ENCODE measurements at places on chromosomes 7 and 10.

DNA sequence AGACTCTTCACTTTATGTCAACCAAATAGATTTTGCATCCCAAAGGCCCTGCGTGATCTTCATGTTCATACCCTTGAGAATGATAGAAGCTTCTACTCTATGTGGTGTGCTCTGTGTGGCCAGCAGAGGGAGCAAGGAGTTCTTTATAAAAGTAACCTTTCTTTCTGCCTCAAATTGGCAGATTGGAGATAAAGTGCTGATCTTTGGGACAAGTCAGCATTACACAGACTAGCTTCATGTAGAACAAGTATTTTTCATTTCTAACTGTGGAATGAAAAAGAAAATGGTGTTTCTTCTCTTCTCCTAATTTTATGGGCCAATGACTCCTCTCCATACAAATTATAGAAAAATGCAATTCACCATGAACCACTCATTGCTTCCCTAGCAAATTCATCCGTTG is 1214.1 kb downstream of the SORCS1 start:
- peak; percentile 28 for DNase-seq

DNA sequence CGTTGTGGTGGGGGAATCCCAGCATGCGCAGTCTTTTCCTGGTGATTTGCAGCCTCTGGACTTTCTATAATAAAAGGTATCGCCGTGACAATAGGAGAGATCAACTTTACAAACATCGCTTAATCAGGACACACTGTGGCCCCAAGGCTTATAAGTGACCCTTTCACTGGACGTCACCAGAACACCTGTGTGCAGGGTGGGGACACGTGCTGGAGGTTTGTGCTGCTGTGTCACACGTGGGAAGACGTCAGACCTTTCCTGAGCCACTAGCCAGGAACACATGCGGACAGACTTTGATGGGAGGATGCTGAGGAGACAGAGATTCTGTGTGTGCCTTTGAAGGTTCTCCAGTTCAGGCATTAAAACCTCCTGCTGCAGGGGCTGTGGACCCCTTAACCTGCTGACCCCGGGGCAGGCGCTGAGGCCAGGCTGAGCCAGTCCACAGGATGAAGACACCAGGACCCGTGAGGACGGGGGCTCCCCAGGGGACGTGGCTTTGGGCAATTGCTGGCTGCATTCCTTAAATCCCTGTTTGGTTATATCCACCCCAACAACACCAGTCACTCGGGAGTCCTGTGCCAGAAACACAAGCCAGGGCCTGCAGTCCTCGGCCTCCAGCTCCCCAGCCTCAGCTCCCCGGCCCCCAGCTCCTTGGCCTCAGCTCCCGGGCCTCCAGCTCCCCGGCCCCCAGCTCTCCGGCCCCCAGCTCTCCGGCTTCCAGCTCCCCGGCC is 183.4 kb downstream of the PTPRN2 start:
- no peak for DNase-seq

- DNase-seq, result peak; percentile 69
Observed at GRCh38 chr7:15603124-15603523, 41.3 kb upstream of the AGMO start.

GRCh38 chr10:59517341-59517899 is 155.1 kb upstream of the FAM13C start:
- no peak for DNase-seq

- no peak for DNase-seq
Observed at GRCh38 chr10:131668903-131669302, 231.9 kb upstream of the PPP2R2D start.

DNA sequence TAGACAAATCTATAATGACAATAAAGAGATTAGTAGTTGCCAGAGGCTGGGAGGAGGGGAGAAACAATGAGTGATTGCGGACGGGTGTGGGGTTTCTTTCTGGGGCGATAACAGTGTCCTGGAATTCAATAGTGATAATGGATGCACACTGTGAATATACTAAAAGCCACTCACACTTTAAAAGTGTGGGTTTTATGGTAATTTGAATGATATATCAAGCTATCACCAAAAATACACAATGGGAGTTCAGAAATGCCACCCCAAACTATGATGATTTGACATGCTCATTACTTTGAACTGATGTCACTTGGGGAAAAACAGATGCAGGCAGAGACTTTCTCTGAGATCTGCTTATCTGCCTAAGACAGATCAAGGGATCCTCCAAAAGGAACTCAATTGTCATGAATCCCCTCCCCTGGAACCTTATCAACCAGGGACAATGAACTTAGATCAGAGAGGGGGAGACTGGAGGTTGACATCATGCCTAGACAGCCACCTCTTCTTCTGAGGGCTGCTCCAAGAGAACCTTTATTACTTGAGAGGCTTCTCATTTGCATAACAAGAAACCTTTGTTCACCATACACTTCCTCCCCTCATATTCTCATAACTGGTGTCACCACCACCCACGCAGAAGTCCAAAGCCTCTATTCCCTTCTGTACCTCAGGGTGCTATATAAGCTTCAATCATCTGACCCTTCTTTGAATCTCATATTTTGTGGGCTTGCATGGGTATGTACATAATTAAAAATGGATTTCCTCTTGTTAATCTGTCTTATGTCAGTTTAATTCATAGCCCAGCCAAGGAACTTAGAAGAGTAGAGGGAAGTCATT is 14.8 kb upstream of the ZC3HAV1 start:
- no peak for DNase-seq

- DNase-seq, result no peak
Observed at GRCh38 chr10:4354382-4354812, 471.6 kb upstream of the AKR1E2 start.

- DNase-seq, result no peak
Observed at GRCh38 chr7:71504697-71505441, 372.9 kb downstream of the GALNT17 start.

DNA sequence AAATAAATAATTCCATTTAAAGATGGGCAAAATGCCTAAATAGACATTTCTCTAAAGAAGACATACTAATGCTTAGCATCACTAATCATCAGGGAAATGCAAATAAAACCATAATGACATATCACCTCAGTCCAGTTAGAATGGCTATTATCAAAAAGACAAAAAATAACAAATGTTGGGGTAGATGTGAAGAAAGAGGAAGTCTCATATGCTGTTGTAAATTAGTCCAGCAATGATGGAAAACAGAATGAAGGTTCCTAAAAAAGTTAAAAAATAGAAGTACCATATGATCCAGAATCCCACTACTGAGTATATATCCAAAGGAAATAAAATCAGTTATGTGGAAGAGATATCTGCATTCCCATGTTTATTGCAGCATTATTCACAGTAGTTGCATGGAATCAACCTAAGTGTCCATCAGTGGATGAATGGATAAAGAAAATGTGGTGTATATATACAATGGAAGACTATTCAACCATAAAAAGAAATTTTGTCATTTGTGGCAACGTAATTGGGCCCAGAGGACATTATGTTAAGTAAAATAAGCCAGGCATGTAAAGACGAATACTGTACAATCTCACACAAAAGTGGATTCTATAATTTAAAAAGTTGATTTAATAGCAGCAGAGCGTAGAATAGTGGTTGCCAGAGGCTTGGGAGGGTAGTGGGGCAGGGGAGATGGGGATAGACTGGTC is 52.0 kb downstream of the TCAF1 start:
- DNase-seq, result no peak

- DNase-seq, result no peak
Observed at GRCh38 chr10:132972149-132972985, 30.0 kb upstream of the CFAP46 start.

DNA sequence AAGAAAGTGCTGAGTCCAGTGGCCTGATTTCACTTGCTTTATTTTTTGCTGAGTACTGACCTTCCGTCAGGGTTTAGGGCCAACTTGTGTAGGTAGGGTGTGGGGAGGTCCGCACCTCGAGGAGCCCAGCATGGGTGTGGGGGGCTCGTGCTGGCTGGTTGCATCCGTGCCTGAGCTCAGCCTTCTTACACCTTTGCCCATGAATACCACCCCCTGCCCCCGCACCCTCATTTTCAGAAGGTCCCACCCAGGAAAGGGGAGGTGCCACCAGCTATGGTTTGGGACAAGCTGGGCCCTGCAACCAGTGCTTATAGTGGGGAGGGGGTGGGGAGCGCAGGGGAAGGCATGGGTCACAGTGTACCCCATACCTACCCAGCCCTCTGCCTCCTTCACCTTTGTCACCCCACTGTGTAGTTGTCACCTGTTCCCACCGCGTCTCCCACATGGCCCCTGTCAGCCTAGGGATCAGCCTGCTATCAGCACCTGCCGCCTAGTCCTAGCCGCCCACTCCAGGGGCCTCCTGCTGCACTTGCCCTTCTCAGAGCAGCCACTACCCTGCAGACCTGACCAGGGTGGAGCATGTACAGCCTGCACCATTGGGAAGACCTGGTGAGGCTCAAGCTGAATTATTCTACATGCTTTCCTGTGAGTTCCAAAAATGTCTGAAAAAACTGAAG is 146.2 kb upstream of the RET start:
- DNase-seq, result no peak

DNA sequence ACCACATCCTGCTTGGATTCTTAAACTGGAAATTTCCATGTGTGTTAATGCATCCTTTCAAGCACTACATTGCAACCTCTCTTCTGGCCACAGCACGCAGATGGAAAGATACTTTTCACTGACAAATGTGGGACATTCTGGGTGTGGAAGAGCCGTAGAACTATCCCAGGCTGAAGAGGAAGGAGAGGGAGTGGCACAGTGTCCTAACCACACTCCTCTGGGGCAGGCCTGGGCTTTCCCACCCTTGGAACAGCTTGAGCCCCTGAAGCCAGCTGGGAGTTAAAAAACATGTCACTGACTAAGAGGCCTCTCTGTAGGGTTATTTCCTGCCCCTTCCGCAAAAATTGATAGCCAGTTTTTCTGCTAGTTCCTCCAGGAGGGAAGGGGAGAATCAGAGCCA is 34.0 kb upstream of the DNMBP start:
- peak; percentile 20 for DNase-seq

GRCh38 chr7:102291056-102291915 is 4.6 kb downstream of the SH2B2 start:
- no peak for DNase-seq

DNA sequence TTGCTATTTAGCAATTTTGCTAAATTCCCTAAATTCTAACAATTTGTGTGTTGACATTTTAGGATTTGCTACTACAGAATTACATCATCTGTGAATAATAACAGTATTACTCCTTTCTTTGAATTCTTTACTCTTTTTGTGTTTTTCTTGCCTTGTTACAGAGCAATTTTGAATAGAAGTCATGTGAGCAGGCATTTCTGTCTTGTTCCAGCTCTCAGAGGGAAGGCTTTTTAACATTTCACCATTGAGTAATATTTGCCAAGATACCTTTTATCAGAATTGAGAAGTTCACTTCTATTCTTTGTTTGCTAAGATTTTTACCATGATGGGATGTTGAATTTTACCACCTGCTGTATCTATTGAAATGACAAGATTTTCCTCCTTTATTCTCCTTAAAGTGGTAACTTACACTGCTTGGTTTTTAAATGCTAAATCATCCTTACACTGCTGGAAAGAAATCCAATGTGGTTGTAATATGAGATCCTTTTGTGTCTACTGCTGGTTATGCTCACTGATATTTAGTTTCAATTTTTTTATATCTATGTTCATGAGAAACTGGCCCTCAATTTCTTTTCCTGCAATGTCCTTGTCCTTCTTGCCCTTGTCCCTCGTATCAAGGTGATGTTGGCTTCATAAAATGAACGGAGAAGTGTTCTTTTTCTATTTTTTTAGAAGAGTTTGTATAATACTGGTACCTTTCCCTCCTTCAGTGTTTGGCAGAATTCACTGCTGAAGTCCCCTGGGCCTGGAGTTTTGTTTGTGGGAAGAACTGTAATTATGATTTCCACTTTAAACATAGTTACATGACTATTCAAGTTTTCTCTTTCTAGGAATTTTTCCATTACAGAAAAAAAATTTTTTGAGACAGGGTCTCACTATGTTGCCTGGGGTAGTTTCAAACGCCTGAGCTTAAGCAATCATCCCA is 50.3 kb upstream of the ATP6V0A4 start:
- DNase-seq, result peak; percentile 23

- DNase-seq, result no peak
Observed at GRCh38 chr10:131785121-131785460, 115.7 kb upstream of the PPP2R2D start.

- no peak for DNase-seq
Observed at GRCh38 chr7:94440451-94441039, 45.9 kb downstream of the COL1A2 start.

- DNase-seq, result no peak
Observed at GRCh38 chr7:78690174-78690573, 763.3 kb downstream of the MAGI2 start.

DNA sequence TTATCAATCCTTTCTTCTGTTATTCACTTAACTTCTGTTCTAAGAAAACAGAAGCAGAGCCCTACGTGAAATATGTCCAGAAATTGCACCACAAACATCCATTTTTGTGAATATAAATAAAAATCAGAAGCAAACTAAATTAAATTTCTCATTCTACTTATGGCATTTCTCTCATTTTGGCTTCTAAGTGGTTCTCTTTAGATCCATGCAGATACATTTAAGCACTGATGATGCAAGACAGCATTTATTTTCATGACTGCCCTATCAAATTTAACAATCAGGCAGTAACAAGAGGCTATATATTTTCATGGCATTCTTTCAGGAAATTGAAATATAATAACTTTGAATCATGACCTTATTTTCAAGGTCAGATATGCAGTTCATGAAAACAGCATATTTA is 1049.6 kb downstream of the GRM8 start:
- DNase-seq, result no peak

- no peak for DNase-seq
Observed at GRCh38 chr10:110285501-110285900, 19.2 kb downstream of the SMNDC1 start.
